Stimulated activated CD4-positive, alpha-beta T cell treated with anti-CD3 and anti-CD28 coated beads, TNF-alpha, amount 100 ng/mL, for 1 hour (primary cell): ENCODE measurements at places on chromosomes 4 and X.

DNA sequence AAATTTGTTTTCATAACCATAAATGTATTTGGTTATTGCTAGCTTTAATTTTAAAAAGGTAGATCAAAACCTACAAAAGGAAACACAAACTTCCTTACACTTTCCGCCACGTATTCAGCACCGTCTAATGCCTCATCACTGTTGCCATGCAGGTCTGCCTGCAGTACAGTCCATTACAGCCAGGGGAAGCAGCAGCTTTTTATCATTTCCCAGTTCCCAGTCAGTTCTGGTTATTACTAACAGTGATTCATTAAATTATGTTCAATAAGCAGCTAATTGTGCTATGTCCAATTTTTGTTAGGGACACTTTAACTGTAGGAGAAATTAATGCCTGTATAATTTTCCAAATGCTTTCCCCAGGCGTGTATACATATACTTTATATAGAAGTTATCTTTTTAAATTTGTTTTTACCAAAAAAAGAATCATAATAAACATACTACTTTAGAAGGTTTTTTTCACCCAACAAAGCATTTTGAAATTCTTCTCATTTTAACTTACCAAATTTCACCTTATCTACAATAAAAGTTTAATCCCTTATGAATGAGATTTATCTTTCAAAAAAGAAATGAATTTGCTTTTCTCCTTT is 93.3 kb downstream of the ANXA3 start:
- peak; percentile 9 for DNase-seq

DNA sequence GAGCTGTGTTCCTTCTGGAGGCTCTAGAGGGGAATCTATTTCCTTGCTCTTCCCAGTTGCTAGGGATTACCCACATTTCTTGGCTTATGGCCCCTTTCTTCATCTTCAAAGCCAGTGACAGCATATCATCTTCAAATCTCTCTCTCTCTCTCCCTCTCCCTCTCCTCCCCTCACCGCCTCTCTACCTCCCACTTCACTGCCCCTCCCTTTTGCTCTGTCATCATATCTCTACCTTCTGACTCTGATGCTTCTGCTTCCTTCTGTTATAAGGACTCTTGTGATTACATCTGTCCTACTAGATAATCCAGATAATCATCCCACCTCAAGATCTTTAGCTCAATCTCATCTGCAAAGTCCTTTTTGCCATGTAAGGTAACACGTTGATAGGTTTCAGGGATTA is 93.1 kb upstream of the TEX13D start:
- DNase-seq: no peak

DNA sequence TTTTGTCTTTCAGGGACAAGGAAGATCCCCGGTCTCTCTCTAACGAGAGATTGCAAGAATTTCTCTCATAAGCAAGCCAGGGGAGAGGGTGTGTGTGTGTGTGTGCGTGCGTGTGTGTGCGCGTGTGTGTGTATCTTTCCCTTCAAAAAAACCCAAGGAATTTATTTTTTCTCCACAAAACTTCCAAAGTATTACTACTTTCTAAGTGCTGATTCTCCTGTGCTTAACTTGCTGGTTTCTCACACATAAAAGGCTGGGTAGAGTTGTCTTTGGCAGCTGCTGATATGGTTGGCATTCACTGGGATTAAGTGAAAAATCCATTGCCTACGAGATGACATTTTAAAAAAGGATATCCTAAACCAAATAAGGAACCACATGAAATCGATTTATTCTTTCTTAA is 435.7 kb downstream of the RAPGEF2 start:
- DNase-seq: no peak

- DNase-seq: no peak
Observed at GRCh38 chr4:17366496-17366895, 145.4 kb downstream of the QDPR start.

- DNase-seq: no peak
Observed at GRCh38 chr4:40446839-40447238, 111.7 kb downstream of the CHRNA9 start.

- no peak for DNase-seq
Observed at GRCh38 chr4:21628916-21629610, 319.5 kb downstream of the KCNIP4 start.
